ENCODE measurements at places on chromosomes 4 and X.

GRCh38 chrX:39174772-39175417 is 373.6 kb downstream of the MID1IP1 start:
- DNase-seq: no peak

DNA sequence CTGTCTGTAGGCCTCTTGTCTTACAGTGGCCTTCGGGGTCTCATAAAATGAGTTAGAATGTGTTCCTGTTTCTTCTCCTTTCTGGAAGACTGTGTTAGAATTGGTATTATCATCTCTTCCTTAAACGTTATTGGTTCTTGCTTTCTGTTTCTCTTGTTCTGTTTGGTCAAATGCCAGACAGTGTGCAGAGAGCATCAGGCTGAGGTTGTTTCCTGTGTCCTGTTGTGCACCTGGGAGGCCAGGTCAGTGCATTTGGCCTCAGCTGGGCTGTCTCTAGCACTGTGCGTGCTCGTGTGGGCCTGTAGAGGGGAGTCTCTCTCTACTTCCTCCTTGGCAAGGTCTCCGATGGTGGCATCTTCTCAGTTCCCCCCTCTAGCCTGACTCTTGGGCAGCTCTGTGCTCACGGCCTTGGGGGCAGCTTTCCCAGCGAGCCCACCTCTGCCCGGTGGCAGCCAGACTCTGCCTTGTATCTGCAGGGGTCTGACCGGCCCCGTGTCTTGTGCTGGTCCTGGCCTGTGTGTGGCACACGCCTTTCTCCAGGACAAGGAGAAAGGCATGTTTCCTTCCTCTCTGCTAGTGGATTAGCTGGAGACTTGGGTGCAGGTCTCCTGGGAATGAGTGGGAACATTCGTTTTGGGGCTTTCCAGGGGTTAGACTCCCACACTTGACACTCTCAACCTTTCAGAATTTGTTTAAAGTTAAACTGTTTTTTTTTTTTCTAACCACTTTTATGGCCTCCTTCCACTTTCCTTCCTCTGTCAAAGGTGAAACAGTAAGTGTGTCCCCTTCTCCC is 62.3 kb downstream of the FAM193A start:
- no peak for DNase-seq

- no peak for DNase-seq
Observed at GRCh38 chr4:6197433-6198174, 2.7 kb downstream of the JAKMIP1 start.

- no peak for DNase-seq
Observed at GRCh38 chr4:80189956-80190677, 7.2 kb upstream of the PRDM8 start.

- DNase-seq: no peak
Observed at GRCh38 chr4:101256222-101256621, 91.1 kb downstream of the PPP3CA start.

DNA sequence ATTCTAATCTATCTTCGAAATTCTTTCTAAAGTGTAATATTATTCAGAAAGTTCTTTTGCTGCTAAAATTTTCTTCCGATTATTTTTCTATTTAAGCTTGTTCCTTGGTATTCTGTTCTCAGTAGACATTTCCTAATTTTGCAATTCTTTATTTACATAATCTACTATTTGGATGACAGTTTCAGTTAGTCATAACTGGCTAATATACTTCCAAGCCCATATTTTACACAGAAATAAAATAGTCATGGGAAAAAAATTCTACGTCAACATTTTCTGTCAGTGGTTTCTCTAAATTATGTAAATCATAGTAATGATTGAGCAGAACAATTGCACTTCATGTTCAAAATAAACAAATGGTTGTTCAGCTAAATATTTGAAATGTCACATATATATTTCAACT is 178.0 kb upstream of the ANKRD50 start:
- DNase-seq: no peak

DNA sequence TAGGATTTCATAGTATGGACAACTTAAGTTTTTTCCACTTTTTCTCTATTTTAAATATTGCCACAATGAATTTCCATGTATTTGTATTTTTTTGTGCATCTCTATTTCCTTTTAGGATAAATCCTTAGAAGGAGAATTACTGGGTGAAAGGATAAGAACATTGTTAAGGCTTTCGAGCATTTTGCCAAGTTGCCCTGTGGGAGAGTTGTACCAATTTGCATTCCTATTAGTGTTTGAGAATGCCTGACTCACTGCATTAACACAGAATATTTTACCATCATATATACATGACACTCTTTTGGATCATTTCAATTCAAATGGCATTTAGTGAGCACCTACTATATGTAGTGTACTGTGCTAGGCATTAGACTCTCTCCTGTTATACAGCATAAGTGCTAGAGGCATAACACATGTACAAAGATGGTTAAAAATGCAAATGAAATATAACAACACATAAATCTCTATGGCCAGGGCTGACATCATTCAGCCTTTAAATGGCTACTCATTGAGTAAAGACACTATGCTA is 57.0 kb downstream of the PLAC1 start:
- no peak for DNase-seq

DNA sequence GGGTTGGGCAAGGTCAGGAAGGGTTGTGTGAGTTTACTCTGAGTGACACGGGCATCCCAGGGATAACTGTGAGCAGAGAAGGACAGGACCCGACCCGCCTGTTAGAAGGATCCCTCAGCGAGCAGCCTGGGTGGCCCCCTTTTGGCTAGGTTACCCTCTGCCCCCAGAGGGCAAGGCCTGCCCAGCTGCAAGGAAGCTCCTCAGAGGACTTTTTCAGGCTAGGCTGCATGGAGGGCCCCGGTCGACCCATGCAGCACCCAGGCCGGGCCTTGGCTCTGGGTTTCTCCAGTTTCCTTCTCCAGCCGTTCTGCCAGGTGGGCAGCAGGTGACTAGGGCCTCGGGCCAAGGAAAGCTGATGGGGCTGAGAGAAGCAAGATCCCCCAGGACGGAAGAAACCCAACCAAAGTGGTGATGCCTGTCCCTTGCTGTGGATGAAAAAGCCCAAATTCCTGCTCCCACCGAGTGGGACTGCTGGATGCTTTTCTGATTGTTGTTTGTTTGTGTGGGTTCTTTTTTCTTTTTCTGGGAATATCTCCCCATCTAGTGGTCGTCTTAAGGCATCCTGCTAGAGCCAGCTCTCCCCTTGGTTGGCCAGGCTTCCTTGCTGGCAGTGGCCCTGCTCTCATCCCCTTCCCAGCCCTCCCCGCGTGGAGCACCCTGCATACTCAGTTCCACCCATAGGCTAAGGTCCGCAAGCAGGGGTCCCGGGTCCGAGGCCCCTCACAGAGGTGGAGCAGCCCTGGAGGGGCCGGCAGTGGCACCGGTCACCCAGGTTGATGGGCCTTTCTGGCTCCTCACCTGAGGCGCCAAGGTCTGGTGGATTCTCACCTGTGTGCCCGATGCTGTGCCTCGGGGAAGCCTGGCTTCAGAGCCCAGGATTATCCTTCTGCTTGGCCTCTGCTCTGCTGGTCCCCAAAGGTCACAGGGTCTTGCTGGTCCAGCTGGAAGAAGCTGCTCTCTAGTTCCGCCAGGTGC is 1.8 kb downstream of the ZFP92 start:
- no peak for DNase-seq

GRCh38 chrX:150940844-150941495 is 42.2 kb upstream of the HMGB3 start:
- DNase-seq: no peak

GRCh38 chr4:106245176-106245575 is 70.8 kb downstream of the TBCK start:
- DNase-seq: no peak

- no peak for DNase-seq
Observed at GRCh38 chr4:148735432-148736155, 293.4 kb upstream of the NR3C2 start.

DNA sequence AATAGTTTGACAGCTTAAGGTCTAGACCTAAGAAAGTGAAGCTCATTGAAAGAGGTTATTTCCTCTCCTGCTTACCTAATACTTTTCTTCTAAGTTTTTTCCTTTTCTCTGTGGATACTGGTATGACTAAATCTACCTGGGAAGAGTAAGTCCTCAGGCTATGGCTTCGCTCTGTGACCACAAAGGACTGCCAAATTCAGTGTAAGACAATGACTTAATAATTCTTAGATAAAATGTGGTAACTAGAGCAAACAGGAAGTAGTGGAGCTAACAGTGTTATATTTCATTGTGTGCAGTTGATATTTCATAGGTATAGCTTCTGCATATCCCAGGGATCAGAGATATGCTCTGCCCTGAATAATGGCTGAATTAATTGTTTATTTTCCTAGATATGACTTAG is 418.9 kb downstream of the CCSER1 start:
- DNase-seq: no peak

DNA sequence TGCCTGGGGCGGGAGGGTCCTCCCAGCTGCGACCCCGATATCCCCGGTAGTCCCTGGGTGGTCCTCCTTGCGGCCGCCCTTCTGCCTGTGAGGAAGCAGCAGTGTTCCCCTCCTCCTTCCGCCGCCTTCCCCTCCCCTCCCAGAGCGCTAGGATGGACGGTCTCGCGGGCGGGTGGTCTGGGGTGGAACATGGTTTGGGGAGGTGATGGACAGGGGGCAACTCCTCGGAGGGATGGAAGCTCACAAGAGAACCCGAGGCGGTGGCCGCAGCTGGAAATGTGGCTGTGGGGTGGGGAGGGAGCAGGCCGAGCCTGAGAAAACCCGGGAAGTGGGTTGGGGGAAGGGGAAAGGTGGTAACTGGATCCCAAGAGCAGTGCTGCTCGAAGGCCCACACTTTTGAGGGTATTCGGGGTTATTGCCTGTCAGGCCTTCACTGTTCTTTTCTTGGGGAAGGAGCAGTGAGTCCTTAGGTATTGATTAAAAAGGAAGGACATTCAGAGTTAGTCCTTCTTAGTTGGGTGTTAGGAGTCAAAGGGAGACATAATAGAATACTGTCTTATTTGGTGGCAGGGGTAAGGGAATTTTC is 581 bp downstream of the UBE2K start:
- peak; percentile 9 for DNase-seq

DNA sequence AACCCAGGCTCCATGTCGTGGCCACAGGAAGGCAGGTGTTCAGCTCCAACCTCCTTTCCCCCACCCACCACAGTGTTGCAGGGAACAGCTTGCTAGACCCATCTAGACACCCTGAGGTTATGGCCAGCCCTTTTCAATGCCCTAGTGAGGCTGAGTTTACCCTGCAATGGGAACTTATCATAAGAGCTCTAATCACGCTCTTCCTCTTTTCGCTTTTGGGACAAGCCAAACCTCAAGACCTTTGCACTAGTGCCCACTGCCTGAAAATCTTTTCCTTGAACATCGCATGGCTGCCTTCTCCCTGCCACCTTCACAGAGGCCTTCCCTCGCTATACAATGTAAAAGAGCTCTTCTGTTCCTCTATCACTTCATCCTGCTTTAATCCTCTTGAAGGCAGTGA is 2.4 kb upstream of the FGFBP2 start:
- no peak for DNase-seq

DNA sequence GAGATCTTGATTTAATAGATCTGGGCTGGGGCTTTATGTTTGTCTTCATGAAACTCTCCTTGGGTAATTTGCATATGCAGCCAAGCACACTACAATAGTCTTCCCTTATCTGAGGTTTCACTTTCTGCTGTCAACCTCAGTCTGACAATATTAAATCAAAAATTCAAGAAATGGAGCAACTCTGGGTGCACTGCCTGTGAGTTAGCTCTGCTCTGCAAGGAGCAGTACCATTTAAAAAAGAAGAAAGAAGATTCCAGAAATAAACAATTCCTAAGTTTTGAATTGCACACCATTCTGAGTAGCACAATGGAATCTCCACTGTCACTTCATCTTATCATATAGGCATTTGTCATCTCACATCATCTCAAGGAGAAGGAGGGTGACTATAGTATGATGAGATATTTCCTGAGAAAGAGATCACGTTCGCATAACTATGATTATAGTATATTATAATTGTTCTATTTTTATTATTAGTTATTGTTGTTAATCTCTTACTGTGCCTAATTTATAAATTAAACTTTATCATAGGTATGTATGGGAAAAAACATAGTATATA is 9.4 kb downstream of the FNIP2 start:
- no peak for DNase-seq

- no peak for DNase-seq
Observed at GRCh38 chr4:129334136-129334535, 238.2 kb downstream of the C4orf33 start.

All from activated naive CD8-positive, alpha-beta T cell treated with anti-CD3 and anti-CD28 coated beads, Interleukin-2, amount 50 U/mL, for 16 hours (primary cell).